ENCODE measurements at places on chromosomes 6 and 20.

- DNase-seq, result no peak
Observed at GRCh38 chr6:100617633-100618350, 153.1 kb upstream of the SIM1 start.

GRCh38 chr6:132043148-132043547, 92.0 kb upstream of the CCN2 start:
- DNase-seq, result no peak

GRCh38 chr6:7693827-7694226, 32.1 kb upstream of the BMP6 start:
- DNase-seq, result no peak

- no peak for DNase-seq
Observed at GRCh38 chr6:108672641-108673040, 111.9 kb downstream of the FOXO3 start.

- DNase-seq, result no peak
Observed at GRCh38 chr20:370151-370600, 10.4 kb upstream of the TRIB3 start.

GRCh38 chr20:10713161-10713560, 39.4 kb upstream of the JAG1 start:
- no peak for DNase-seq

Measured in DMS153 (cell line).